ENCODE measurements at places on chromosomes 11 and 22.
A peak's percentile ranks its signal among the peaks of the same experiment; 100 is the strongest.

DNA sequence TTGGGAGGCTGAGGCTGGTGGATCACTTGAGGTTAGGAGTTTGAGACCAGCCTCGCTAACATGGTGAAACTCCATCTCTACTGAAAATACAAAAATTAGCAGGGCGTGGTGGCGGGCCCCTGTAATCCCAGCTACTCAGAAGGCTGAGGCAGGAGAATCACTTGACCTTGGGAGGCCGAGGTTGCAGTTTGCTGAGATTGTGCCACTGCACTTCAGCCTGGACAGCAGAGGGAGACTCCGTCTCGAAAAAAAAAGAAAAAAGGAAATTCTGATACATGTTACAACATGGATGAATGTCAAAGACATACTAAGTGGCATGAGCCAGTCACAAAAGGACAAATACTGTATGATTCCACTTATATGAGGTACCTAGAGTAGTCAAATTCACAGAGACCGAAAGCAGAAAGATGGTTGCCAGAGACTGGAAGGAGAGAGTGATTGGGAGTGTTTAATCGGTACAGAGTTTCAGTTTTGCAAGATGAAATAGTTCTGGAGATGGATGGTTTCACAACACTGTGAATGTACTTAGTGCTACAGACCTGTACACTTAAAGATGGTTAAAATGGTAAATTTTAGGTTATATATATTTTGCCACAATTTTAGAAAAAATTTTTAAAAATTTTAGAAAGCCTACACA is 92.3 kb downstream of the BLID start:
- peaks cover 2% of the 10 kb centered on the region for H3K27me3 ChIP-seq
- no peaks in the 10 kb centered on the region for H3K36me3 ChIP-seq
- no peak overlapping the region for H3K27ac ChIP-seq
- H3K4me1 ChIP-seq: no peaks in the 10 kb centered on the region
- H3K4me3 ChIP-seq: no peak overlapping the region

DNA sequence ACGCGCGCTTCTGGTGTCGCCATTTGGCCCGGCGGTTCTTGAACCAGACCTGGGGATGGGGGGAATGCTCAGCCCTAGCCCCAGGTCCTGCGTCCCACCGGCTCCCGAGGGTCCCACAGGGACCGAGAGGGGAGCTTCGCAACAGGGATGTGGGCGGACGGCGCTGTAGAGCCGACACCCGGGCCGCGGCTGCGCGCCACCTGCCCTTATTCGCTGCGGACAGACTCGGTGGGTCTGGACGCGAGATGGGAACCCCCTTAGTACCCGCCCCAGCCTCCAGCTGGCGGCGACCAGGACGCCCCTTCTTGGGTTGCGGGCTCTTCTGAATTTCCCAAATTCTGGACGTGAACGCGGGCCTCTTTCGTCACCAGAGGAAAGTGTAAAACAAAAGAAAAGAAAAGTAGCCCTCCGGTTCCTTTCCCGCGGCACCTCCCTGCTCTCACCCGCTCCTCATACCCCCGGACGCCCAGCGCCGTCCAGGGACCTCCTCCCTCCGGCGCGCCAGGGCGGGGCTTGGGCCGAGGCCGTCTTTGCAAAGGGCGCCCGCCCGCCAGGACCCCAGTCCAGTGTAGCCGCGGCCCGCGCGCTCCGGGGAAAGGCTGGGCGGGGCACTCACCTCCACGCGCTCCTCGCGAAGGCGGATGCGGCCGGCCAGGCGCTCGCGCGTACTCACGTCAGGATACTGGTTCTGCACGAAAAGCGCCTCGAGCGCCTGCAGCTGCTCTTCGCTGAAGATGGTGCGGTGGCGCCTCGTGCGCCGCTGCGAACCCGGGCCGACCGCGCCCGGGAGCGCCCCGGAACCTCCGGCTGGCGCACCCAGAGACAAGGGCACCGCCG is 827 bp downstream of the GSC2 start:
- H3K4me1 ChIP-seq: peaks cover 12% of the 10 kb centered on the region
- H3K27ac ChIP-seq: no peak overlapping the region
- H3K27me3 ChIP-seq: peaks cover 19% of the 10 kb centered on the region

- H3K27ac ChIP-seq: no peak overlapping the region
- H3K4me3 ChIP-seq: no peak overlapping the region
- H3K27me3 ChIP-seq: peaks cover 6% of the 10 kb centered on the region
- peak; percentile 9 for DNase-seq
- peaks cover 7% of the 10 kb centered on the region for H3K4me1 ChIP-seq
Measured at GRCh38 chr11:126857860-126858808, 142.4 kb downstream of the KIRREL3 start.

DNA sequence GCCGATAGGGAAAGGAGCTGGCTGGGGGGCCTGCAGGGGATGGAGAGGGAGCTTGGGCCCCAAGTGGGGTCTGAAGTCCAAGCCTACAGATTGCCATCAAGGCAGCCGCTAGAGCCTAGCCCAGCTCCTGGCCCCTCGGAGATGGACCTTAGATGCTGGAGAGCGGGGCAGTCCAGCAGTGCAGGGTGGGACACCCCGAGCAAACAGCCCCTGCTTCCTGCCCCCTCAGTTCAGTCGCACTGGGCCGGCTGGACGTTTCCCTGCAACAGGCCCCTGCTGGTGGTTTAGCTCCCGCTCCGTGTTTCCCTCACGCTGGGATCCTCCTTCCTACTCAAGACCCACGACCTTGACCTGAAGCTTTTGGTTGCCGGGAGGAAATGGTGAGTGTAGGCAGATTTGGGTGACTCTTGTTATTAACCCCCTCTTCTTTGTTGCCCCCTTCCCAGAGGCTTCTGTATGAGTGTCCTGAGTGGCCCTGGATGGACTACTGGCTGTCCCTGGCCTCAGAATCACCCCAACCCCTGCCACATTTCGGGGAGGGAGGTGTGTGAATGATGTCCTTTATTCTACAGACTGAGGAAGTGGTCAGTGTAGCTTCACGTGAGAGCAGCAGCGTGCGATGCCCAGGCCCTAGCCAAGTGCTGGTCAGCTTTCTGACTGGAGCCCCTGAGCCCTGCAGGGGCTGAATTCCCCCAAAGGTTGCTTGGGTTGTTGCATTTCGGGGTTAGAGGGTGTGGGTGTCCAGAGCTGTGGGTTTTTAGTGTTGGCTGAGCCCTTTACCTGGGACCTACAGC is 2.7 kb downstream of the ST3GAL4 start:
- H3K4me1 ChIP-seq: peaks cover 58% of the 10 kb centered on the region
- DNase-seq: no peak

GRCh38 chr11:7656704-7657103 is 16.6 kb downstream of the CYB5R2 start:
- no peak overlapping the region for H3K4me3 ChIP-seq
- DNase-seq: no peak
- no peak overlapping the region for H3K27ac ChIP-seq
- no peaks in the 10 kb centered on the region for H3K4me1 ChIP-seq
- H3K36me3 ChIP-seq: peaks cover 7% of the 10 kb centered on the region
- H3K27me3 ChIP-seq: no peaks in the 10 kb centered on the region

DNA sequence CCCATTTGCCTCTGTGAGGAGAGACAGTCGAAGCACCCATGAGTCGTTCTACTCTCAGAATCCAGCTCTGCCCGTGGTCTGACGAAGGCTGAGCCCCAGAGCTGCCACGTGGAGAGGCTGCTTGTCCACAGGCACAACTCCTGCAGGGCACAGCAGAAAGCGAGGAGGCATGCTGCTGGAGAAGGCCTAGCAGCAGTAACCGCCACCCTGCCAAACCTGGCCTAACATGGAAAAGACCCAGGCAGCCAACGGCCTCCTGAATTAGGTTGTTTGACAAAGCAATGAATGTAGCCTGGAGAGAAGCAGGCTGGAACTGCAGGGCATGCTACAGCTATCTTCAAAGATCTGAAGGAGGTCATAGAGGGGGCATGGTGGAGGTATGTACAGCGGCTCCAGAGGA is 89.7 kb downstream of the SNX19 start:
- H3K27ac ChIP-seq: no peak overlapping the region
- H3K4me1 ChIP-seq: no peaks in the 10 kb centered on the region
- no peak for DNase-seq
- peaks cover 2% of the 10 kb centered on the region for H3K27me3 ChIP-seq

GRCh38 chr22:38162881-38163843 is 18.5 kb downstream of the PLA2G6 start:
- H3K27ac ChIP-seq: peak overlapping the region; percentile 58
- H3K4me1 ChIP-seq: peaks cover 31% of the 10 kb centered on the region

DNA sequence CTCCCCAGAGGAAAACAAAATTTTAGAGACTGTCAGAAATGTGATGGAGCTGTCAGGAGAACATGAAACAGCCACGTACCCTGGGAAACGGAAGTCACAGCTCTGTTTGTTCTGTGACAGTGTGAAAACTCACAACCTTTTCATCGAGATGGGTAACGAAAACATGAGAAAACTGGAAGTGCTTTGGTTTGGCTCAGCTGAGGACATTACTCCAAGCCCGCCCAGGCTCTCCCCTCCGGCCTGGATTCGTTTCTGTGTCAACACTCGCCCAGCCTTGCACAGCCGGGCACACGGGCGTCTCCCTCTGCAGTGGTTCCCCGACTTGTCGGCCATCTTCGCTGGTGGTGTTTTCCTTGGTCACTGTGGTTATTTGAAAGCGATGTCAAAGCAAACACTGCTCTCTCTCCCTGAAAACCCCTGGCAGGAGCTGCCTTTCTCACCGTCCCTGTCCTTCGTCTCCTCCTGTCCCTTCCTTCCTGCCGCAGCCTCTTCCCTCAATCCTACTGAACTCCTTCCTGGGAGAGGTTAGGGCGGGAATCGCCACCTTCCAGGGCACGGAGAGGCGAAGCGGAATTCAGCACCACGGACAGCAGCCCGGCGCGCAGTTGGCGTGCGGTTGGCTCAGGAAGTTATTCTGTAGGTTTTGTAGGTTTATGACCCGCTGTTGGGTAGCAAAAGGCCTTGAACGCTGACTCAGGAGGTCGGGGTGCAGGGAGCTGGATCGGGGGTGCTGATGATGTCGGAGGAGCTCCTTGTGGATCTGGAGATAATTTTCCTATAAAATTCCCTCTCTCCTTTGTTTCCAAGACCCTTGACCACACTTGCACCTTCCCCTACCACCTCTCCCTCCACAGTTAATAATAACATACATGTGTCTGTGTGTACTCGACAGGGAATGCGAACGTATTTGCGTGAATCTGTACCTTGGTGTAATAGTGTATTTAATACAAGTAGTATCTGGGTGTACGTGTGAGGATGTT is 13.1 kb upstream of the RPS19BP1 start:
- no peaks in the 10 kb centered on the region for H3K36me3 ChIP-seq
- peak; percentile 41 for DNase-seq
- H3K27ac ChIP-seq: peak overlapping the region; percentile 15
- H3K4me1 ChIP-seq: peaks cover 24% of the 10 kb centered on the region

DNA sequence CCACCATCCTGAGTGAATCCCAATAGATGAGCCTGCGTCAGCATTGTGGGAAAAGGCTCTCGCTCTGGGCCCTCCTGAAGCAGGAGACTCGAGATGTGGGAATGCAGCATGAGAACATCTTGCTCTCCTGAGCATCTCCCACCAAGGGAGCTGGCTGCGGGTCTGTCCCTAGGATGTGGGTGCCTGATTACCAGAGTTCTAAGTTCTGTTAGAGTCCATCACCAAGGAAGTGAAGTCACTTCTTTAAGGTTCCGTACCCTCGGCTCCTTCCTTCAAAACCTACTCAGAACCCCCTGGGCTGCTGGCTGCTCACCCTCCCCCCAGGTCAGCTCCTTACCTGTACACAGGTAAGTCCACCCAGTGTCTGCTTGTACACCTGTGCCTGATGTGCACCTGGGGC is 100.5 kb upstream of the IGLL5 start:
- DNase-seq: no peak
- H3K36me3 ChIP-seq: no peaks in the 10 kb centered on the region
- H3K27me3 ChIP-seq: no peaks in the 10 kb centered on the region
- H3K4me3 ChIP-seq: no peak overlapping the region

DNA sequence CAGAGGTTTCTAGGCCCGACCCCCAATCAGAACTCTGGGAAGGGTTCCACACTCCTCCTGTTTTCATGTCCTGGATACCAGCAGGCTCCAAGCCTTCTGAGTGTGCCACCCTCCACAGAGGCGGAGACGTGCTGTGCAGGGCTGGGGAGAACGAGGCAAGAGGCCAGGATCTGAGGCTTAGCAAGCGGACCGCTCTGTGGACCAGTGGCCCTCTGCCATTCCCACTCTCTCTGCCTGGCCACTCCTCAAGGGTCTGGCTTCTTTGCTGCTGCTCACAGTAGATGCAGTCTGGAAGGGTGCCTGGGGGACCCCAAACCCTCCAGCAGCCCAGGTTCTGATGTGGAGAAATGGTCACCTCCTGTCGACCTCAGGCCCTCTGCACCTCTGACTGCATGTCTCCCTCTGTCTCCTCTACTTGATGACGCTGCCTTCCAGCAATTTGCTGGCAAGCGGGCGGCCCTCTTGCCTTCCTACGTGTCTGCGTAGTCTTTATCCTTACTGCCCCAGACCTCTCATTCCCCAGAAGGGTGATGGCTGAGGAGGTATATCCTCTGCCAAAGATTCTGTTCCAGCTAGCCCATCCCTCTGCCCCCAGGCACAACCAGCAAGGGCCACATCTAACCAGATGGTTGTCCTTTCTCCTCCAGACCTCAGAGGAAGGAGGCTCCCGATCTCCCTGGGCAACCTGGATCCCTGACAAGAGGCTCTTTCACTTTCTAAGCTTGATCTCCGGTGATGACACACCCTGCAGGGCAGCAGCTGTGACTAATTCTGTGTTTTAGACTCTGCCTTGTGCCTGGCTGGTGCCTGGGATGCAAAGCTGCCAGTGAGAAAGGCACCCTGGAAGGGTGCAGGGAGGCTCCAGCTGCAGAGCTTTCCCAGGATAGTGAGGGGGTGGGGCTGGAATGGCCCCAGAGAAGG is 87.3 kb downstream of the NAT10 start:
- no peak overlapping the region for H3K4me3 ChIP-seq
- peaks cover 1% of the 10 kb centered on the region for H3K27me3 ChIP-seq
- H3K27ac ChIP-seq: no peak overlapping the region
- H3K36me3 ChIP-seq: no peaks in the 10 kb centered on the region
- DNase-seq: no peak

DNA sequence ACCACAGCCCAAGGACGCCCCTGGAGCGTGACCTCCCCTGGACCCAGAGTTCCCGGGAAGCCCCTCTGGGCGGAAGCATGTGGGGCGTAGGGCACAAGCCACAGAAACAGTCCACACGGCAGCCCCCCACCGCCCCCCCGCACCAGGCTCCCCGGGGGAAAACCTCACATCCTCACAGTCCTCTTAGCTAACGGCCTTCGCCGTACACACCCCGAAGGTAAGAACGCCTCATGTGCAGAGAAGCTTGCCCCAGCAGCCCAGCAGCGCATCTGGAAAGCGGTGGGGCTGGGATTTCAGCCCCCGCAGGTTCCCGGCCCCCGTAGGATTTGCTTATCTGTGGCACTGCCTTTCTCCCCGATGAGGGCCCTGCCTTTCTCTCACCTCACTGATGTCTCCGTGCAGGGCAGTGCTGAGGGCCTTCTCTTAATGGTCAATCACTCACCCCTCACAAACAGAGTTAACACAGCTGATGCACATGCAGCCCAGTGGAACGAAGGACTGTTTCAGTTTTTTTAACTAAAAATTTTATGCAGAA is 309.2 kb downstream of the BRD1 start:
- H3K27ac ChIP-seq: no peak overlapping the region
- no peaks in the 10 kb centered on the region for H3K36me3 ChIP-seq
- peaks cover 3% of the 10 kb centered on the region for H3K27me3 ChIP-seq
- no peak for DNase-seq
- peaks cover 4% of the 10 kb centered on the region for H3K4me1 ChIP-seq
- H3K4me3 ChIP-seq: no peak overlapping the region
